AG04449 (cell line): ENCODE measurements at places on chromosomes 12 and 14.

DNA sequence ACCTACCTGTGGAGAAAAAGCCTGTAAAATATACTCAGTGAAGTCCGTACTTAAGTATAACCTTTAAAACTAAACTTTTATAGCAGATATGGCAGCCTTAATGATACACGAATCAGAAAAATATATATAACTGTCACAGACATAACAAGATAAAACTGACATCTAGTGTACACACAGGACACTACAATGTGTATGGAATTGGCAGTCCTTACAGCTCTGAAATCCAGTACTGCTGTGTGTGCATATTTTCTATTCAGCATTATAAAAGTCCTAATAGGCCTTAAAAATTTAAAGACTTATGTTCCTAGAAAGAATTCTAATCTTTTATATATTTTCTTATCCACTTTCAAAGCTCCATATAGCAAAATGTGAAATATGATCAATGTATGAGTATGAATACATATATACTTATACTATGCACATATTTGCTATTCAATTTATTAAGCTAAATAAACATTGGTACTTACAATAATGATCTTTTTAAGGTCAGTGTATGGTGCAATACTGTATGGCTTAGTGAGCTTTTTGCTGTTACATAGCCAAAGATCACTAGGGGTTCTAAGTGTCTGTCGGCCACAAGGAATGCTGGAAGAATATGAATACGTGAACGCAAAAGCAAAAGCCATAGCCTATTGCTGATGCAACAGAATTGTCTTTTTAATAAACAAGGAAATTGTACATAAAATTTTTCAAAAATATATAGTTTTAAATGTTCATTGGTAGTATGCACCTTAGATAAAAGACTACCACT is 69.2 kb downstream of the C2CD5 start:
- DNase-seq, result no peak

DNA sequence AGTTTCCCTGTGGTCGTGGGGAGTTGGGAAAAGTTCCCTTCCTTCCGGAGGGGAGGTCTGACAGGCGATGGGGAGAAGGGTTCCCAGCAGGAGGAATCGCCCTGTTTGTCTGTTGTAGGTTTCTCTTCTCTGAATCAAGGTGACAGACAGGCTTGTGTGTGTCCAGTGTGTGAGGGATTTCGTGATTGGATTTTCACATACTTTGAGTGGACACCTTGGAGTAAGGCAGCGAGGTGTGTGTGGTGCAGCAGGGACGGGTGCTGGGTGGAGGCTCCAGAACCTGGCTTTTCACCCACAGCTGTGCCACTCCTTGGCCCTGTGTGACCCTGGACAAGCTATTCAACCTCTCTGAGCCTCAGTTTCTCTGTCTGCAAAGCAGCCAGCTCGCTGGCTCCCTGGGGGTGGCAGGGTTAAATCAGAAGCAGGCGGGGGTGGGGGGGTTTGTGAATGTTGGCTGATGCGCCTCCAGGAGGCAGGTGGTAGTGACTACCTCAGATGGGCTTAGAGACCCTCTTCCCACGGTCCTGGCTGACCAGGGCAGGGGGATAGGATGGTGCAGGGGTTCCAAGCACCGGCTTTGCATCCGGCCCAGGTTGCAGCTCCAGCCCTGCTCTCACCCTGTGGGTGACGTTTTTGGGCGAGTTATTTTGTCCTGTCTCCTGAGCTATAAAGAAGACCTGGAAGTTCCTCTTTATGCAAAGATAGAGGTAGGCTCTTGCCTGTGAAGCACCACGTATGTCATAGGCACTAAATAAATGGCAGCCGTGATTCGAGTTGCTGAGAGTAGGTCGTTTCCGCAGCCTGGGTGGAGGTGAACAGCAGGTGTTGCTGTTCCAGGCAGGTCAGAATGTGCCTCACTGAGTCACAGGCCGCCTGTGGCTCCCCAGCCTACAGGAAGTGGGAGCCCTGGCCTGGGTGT is 679 bp downstream of the BDKRB2 start:
- no peak for DNase-seq

GRCh38 chr14:99459481-99460100 is 21.1 kb downstream of the SETD3 start:
- peak; percentile 24 for DNase-seq

- DNase-seq, result no peak
These were observed 9.4 kb downstream of the COX16 start for GRCh38 chr14:70350078-70350477.

GRCh38 chr12:53045696-53046045 is 4.2 kb upstream of the TNS2 start:
- no peak for DNase-seq

DNA sequence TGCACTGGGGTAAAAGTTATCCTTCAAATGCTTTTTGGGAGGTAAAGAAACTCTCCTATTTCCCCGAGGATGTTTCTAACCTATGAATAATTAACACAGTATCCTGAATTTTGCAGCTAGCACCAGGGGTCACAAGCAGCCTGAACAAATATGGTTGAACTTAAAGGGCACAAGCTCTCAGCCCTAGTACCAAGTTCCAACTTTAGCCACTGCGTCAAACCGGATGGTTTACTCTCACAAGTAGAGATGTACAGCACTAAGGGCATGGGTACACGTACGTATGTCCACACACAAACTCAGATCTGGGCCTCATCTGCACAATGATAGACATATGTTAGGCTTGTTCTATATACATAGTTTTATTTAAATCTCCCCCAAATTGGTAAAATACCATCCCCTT is 4.7 kb downstream of the CCDC88C start:
- DNase-seq, result no peak

GRCh38 chr12:53044896-53045695 is 4.8 kb upstream of the TNS2 start:
- DNase-seq, result no peak

DNA sequence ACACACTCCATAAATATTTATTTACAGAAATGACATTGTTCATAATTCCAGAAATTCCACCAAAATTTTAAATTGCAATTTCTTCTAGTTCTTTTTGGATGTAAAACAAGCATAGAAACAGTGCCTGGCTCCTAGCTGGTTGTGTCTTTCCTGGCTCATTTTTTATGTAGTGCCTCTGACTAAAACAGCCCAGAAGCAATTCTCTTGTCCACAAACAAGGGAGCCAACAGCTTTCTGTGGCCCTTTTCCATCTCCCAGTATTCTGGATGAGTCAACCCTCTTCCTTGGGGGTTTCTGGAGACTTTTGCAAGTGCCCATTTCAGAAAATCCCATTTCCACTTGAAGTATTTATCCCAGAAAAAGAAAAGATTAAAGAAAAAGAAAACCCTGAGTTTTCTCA is 141.4 kb downstream of the PHLDA1 start:
- no peak for DNase-seq

GRCh38 chr12:57549909-57550640 is at the start of gene KIF5A:
Gene KIF5A, plus strand, starts transcription at chr12:57550044. Its CDS starts 228 bp downstream, at chr12:57550272.
- no peak for DNase-seq

- no peak for DNase-seq
These were observed 8.0 kb downstream of the SYNDIG1L start for GRCh38 chr14:74418031-74418430.

DNA sequence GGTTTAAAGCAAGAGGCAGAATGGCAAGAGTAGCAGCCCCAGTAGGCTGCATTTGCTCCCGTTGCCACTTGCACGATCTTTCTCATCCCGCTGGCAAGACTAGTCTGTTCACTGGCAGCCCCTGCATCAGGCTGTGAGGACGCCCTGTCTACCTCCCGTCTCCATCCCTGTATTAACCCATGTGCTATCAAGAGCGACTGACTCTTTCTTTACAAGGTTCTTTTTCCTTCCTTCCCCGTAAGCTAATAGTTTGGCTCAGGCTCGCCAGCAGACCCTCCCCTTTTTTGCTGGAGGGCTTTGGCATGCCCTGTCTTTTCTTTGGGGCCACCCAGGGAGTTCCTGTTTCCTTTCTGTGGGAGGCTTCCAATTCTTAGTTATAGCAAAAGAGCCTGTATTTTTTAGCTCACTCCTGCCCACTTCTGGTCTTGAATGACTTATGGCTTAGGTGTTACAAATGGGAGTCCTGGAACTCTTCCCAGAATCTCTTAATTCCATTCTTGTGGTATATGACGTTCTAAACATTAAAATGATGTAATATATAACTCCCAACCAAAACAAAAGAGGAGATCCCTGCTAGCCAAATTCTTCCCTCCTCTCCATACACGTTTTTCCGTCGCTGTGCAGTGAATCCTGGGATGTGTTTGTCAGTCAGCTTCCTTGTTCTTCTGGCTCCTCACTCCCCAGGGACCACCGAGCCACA is 149.0 kb downstream of the PRKCH start:
- peak; percentile 90 for DNase-seq

DNA sequence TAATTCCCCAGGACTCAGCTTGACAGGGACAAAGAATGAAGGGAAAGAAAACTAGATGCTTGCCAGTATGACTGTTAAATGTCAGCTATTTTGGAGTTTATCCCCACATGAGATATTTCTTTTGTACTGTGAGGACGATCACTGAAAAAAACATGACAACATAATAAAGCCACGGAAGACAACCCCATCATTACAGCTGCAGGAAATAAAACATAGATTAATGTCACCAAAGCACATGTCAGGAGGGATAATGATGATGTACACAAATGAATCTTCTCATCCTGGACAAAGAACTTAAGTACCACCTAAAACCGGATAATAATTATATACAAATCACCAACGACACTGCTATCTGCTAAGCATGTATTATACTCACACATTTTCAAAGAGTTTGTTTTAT is 84.6 kb upstream of the GRIP1 start:
- DNase-seq, result no peak

- no peak for DNase-seq
These were observed 488.8 kb downstream of the BCAT1 start for GRCh38 chr12:24460099-24460498.

GRCh38 chr14:66483322-66483721 is 2.8 kb upstream of the CCDC196 start:
- no peak for DNase-seq

- no peak for DNase-seq
These were observed 51.3 kb downstream of the KLRG1 start for GRCh38 chr12:9040484-9041186.

DNA sequence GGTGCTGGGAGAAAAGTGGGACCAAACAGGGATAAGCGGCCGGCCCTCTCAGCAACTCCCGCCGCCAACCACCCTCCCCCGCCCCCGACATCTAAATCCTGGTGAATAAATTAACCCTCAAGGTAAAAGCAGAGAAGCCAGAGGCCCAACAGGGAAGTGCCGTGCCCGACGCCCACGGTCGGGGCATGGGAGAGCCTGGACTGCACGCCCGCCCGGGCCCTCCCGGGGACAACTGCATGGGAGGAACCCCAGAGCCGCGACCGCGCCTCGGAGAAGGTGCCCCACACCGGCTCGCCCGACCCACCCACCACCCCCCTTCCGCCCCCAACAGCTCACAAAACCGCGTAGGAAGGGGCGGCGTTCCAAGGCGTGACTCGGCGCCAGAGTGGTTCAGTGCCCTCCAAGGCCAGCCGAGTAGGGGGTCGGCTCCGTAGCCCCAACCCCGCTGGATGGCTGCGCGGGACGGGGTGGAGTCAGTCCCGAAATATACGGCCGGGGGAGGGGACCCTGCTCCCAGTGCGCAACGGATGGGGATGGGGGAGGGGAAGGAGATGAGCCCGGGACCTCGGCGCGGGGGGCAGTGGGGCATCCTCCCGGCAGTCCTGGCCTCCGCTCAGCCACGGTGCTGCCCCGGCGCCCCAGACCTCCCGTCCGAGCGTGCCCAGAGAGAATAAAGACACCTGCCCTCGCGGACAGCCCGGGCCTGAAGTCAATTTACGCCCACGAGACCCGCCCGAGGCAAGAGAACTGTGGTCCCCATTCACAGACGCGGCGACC is 732 bp downstream of the SLC25A29 start:
- no peak for DNase-seq

- no peak for DNase-seq
These were observed 731 bp upstream of the PCNX4 start for GRCh38 chr14:60090864-60091519.

DNA sequence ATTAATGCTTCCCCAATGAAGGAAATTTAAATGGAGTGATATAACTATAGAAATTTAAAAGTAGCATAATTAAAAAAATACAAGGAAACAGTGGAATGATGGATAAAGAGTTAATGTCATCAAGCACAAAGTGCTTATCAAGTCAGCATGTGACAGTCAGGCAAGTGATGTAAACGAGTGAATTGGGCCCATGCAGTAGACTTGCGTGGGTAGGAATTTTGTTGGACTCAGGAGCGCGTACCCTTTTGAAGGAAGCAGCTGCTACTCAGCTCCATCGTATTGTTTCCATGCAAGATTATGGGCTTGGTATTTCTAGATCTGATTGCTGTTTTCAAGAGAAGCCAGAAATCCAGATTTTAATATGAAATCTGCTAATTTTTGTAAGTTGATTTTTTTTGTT is 4.4 kb upstream of the DYRK4 start:
- no peak for DNase-seq

- DNase-seq, result no peak
These were observed 28.7 kb upstream of the YAF2 start for GRCh38 chr12:42266579-42267230.

GRCh38 chr12:70007687-70008086 is 182.7 kb downstream of the MYRFL start:
- no peak for DNase-seq

DNA sequence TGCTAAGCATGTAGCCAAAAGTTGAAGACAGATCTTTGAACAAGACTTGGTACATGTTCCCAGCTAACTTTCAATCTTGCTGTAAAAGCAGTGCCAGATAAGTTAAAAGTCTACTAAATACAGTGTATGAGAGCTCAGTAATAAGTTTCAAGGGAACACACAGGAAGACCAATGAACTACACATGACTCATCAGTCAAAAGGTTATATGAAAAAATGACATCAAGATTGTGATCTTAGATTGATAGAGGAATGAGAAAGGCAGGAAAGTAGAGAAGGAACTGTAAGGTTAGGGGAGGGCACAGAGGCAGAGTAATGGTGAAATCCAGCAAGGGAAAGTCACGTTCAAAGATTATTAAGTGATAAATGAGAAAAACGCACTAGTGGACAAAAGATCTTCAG is 249.9 kb upstream of the FLRT2 start:
- no peak for DNase-seq

GRCh38 chr14:73973497-73973896 is 23.4 kb downstream of the COQ6 start:
- no peak for DNase-seq

GRCh38 chr12:75917083-75917482 is 114.5 kb downstream of the PHLDA1 start:
- no peak for DNase-seq

DNA sequence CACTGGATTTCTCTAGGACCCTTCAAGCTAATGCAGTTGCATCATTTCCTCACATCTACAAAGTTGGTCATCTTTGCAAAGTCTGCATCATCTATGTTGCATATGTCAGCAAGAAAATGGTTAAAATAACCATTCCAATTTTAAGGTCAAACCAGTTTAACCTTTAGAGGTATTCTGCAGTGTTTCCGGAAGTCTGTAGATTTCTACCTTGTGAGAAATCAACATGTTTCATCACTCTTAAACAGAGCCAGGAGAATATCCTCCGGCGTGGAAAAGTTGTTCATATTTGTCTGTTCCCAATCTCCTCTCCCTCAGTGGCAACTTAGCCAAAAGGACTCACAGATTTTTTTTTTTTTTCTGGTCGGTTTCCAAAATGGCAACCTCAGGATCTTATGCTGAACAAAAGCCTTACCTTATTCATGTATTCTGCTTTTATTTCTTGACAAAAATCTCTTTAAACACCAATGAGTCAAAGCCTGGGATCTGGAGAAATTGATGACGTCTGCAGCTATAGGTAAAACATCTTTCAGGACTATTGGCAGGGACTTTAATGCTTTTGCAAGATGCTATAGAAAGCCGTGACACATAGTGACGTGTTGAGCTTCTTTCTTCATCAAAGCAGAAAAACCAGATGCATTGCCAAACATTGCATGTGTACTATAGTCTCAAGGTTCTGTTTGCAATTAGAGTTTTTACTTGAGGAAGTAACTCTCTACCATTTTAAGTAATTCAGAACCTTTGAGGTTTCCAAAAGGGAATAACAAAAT is 16.0 kb upstream of the CDK17 start:
- DNase-seq, result peak; percentile 69
